ENCODE measurements at places on chromosomes 6 and 20.

DNA sequence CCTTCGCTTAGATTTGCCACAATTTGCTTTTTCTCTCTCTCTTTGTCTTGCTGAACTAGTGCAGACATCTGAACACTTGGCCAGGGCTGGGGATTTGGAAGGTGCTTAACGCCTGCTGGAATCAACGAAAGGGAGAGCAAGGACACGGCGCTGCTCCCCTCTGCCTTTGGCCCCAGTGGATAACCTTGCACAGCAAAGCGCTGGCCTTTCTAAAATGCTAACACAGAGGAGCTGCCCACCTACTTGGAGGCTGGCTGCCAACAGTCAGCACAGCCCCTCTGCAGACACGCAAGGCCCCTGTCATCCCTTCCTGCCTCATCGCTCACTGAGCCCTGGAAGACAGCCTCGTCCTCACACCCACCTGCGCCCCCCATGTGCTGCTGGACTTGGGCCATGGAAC is 37.5 kb downstream of the C20orf203 start:
- no peak for DNase-seq

DNA sequence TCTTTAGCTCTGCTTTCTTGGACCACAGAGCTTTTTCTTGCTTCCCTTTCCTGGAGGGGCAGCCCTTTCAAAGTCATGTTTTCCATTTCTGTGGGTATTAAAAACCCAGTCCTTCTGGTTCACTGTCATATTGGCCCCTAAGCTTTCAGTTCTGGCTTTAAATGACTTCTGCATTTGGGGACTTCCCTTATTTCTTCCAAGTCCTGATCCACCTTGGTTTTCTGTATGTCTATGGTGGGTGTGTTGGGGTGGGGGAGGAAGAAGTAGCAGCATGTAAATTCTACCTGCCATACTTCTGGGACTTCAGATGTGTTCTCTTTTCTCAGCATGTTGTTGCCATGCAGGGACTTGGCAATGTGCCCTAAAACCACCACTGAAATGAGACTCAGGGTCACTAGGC is 77.1 kb upstream of the EMILIN3 start:
- DNase-seq = no peak

- DNase-seq = no peak
Measured at GRCh38 chr20:37911838-37912281, 8.9 kb downstream of the VSTM2L start.

GRCh38 chr6:164252948-164253347 is 838.4 kb downstream of the QKI start:
- DNase-seq = no peak

DNA sequence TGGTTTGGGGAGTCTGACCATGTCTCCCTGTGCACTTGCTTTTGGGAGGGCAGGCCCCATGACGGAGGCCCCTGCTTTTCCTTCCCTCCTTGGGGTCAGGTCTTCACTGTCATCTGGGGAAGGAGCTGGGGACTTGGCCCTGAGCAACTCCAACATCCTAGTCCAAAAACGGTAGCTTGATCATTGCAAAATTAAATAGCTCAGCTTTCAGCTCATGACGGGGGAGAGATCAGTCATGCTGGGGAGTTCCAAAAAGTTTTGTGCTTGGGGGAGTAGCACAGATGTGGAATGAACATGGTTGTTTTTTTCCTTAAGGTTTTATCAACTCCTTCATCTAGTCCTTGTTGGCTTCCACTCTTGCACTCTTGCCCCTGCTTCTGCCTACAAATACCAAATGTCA is 60.8 kb downstream of the MOCS1 start:
- DNase-seq = no peak

GRCh38 chr20:47725248-47725973 is 59.9 kb downstream of the SULF2 start:
- peak; percentile 60 for DNase-seq
